CD4-positive, alpha-beta T cell treated with Interleukin-4 for 4 hours (primary cell): ENCODE measurements at places on chromosomes 1 and 21.

GRCh38 chr1:100188617-100189016, 10.6 kb upstream of the LRRC39 start:
- no peak for DNase-seq

GRCh38 chr1:5907966-5908365, 84.3 kb downstream of the NPHP4 start:
- DNase-seq: no peak

DNA sequence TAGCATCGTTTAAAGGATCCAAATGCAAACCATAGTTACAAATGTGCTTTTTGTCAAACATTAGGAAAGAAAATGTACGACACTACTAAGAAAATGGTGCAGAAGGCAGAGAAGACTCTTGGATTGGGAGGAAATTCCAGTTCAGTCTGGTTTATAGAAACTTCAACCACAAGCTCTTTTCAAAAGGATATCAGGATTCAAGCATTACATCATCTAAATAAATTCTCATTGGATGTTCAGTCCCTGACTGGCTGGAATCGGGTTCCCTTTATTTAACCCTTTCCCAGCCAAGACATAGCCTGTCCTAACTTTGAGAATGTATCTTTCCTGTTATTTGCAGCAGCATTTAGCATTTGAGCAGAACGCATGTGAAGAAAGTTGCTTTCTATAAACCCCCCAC, 184.6 kb downstream of the LMO4 start:
- DNase-seq: no peak

GRCh38 chr1:90780981-90781380, 63.9 kb upstream of the BARHL2 start:
- DNase-seq: no peak

GRCh38 chr1:236509647-236510401, 14.0 kb upstream of the LGALS8 start:
- DNase-seq: no peak

DNA sequence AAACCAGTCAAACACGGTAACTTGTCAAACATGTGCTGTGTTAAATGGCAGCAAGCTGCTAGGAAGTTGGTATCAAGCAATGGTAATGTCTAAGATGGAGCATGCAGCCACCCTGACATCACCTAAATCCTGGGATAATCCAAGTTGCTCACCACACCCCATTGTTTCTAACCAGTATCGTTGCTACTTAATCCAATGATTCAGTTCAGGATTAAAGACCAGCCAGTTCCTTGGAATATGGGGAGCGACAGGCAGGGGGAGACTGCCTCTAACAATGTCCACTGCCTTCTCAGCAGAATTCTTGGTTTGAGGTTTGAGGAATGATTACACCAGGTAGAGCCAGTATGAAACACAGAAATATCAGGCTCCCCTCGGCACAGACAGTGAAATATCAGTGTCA, 122.1 kb upstream of the IFFO2 start:
- DNase-seq: no peak

DNA sequence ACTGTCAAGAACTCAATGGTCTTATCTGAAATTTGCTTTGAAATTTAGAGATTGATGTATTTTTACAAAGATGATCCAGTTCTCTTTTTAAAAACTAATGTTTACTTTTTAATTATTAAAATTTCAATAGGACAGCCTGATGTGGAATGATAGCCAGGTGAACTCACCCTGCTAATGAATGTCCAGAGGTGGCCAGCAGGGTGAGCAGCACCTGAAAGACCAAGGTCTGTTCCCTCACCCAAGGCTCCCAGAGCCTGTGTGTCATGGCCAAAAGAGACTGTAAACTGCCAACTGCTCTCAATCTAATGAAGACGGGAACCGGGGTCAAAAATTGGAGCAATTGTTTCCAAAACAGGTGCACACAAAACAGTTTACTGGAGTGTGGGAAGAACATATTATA, 340.4 kb downstream of the DISC1 start:
- no peak for DNase-seq

DNA sequence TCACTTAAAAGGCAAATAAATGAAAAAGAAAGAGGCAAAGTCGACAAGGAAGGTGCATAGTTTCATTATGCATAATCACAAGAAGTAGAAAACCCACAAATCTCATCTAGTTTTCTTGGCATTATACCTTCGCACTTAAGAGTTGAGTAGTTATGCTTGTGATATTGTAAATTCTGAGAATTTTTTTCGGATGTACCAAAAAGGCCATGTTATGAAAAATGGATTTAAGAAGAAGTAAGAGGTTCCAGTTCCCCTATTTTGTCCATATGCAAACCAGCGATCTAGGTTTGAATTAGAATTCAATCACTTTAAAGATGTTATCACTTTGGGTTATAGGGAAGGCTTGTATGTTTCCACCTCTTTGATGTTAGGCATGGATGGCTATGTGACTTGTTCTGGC, 7.9 kb upstream of the ERICH3 start:
- DNase-seq: no peak

GRCh38 chr1:94146273-94146672, 25.3 kb upstream of the ABCA4 start:
- no peak for DNase-seq

DNA sequence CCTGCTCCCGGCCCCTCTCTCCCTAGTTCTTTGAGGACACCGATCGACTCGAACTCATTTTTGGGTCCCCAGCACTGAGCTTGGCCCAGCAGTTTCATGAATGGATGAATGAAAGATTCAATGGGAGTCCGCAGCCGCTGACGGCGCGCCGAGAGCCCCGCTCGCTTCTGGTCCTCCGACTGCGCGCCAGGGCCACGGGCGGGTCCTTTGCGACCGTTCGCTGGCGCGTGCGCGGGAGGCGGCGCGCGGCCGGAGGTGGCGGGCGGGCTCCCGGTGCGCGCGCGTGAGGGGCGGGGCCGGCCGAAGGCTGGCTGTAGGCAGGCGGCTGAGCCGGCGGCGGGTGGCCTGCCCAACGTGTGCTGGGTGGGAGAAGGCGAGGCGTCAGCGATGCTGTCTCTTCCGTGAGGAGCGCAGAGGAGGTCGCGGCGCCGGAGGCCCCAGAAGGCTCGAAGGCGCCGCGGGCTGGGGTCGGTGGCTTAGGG, at the start of gene MAST2:
TSS of gene MAST2 (plus strand) at position 314 of the 482 bp plus-strand sequence. CDS start 284 bp downstream, outside the sequence.
- DNase-seq: peak; percentile 81

GRCh38 chr1:25642574-25643108, 26.1 kb downstream of the MAN1C1 start:
- peak; percentile 84 for DNase-seq

GRCh38 chr1:174956086-174956485, 43.7 kb upstream of the CACYBP start:
- DNase-seq: no peak

- DNase-seq: no peak
These were observed 3.5 kb downstream of the SAMSN1 start for GRCh38 chr21:14542638-14543037.
